ENCODE measurements at places on chromosomes 1 and 21.

- DNase-seq: no peak
Observed at GRCh38 chr1:171220081-171220420, 28.2 kb upstream of the FMO1 start.

DNA sequence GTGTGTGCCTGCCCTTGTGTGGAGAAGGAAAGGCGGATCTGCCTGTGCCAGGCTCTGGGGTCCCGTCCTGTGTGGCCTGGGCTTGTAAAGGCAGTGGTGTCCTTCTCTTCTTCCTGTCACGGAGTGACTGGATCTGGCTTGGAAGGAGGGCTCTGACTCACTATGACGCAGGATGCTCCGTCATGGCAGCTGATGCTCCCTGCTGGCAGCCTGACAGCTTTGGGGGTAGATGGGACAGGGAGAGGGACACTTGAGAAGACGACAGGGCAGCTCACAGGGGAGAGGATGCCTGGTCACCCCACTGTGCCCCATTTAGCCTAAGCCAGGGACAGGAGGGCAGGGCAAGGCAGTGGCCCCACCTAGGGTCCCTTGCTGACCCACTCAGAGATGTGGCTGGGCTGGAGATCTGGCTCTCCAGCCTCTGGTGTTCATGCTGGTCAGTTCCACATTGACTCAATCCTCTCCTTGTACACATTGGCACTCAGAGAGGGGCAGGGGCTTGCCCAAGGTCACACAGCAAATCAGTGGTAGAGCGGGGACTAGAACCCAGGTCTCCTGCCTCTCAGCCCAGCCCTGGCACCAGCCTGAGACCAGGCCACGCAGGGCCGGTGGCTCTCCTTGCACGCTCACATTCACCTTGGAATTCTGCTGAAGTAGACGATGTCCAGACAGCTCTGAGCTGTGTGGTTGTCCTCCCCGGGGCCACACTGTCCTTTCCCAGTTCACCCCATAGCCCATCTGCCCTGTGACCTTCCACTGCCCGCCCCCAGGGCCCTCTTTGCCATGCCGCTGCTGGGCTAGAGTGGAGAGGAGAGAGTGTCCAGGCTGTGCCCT is 2.8 kb upstream of the FAM131C start:
- DNase-seq: no peak

DNA sequence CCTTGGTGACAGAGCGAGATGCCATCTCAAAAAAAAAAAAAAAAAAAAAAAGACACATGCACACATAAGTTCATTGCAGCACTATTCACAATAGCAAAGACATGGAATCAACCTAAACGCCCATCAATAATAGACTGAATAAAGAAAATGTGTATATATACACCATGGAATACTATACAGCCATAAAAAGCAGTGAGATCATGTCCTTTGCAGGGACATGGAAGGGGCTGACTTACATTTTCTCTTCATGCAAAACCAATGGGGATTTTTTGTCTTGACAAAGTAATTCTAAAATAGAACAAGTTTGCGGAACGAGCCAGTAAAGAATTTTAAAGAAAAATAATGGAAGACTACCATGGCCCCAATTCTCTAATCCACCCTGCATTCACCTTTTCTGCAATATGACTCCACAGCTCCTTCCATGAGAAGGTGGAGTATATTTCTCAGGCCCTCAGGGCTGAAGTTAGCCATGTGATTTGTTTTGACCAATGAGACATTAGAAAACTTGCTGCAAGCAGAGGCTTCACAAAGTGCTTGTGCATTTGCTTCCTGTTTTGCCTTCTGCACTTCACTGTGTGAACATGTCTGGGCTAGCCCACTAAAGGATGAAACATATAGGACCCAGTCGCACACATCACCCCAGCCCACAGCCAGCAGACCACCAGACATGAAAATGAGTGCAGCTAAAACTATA is 78.8 kb upstream of the NR5A2 start:
- no peak for DNase-seq

- DNase-seq: peak; percentile 77
Observed at GRCh38 chr21:32403201-32403777, 9.2 kb upstream of the EVA1C start.

DNA sequence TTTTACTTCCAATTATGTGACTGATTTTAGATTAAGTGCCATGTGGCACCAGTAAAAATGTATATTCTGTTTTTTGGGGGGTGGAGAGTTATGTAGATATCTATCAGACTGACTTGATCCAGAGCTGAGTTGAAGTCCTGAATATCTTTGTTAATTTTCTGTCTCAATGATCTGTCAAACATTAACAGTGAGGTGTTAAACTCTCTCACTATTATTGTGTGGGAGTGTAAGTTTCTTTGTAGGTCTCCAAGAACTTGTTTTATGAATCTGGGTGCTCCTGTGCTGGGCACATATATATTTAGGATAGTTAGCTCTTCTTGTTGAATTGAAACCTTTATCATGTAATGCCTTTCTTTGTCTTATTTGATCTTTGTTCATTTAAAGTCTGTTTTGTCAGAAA is 276.5 kb upstream of the USP25 start:
- DNase-seq: no peak

Data from suppressor macrophage treated with lipopolysaccharide for 4 hours (primary cell).